ENCODE measurements at places on chromosomes 12 and 14.

- no peak for DNase-seq
Observed at GRCh38 chr12:100375038-100375735, 18.3 kb downstream of the SLC17A8 start.

GRCh38 chr12:111616177-111616623 lies 17.1 kb upstream of the ATXN2 start:
- no peak for DNase-seq

- no peak for DNase-seq
Observed at GRCh38 chr12:94109160-94109559, 39.2 kb upstream of the PLXNC1 start.

GRCh38 chr12:128459067-128459466 lies 192.1 kb downstream of the TMEM132C start:
- DNase-seq, result no peak

- DNase-seq, result no peak
Observed at GRCh38 chr14:29461101-29461500, 466.5 kb downstream of the PRKD1 start.

DNA sequence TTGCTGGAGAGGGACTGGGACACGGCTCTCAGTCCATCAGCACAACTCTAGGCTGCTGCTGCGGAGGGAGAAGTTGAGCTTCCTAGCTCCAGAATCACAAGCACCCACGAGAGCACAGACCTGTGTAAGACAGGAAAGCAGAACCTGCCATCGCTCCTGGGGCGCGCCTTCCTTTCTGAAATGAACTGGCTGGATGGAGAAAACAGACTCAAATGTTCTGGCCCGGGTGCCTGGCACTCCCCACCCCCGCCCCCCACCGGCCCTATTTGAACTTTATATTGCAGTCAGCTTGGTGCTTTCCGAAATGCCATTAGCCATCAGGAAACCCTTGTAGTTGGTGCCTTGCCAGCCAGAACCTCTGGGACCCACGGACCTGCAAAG lies 23.8 kb downstream of the MVK start:
- DNase-seq, result no peak
